ENCODE measurements at places on chromosomes 7 and 10.
A peak's percentile ranks its signal among the peaks of the same experiment; 100 is the strongest.

GRCh38 chr10:28841625-28842024 is 164.3 kb downstream of the BAMBI start:
- no peak for DNase-seq

DNA sequence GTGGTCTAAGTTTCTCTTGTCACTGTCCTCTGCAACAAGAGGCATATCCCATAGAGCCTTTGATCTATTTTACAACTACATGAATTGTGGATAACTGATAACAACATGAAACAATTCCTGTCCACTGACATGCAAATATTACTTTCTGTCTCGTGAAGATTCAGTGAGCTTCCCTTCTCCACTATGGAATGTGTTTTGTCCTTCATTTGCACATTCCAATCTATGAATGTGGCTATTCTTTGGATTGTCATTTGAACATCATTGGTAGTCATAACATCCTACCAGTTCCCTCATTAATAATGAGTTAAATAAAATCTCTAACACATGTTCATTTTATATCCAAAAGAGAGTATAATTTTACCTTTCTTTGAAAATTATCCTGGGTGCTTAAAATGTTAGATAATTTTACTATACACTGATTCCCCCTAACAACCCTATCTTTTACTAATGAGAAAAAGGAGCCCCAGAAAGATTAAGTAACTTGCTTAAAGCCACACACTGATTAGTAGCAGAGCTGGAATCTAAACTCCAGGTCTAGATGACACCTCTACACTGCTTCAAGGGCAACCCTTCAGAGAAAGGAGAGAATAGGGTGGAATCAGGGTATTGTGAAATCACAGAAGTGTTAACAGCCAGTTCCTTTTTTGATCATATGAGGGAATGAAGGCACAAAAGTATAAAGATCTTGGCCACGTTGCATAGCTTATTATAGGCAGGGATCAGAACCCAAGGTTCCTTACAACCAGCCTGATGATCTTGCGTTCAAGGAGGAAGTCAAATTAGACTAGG is 39.1 kb downstream of the PDE1C start:
- DNase-seq, result no peak

- no peak for DNase-seq
These were observed 1027.5 kb downstream of the GATA3 start for GRCh38 chr10:9081961-9082360.

GRCh38 chr7:43785420-43785819 is 26.9 kb downstream of the BLVRA start:
- no peak for DNase-seq

DNA sequence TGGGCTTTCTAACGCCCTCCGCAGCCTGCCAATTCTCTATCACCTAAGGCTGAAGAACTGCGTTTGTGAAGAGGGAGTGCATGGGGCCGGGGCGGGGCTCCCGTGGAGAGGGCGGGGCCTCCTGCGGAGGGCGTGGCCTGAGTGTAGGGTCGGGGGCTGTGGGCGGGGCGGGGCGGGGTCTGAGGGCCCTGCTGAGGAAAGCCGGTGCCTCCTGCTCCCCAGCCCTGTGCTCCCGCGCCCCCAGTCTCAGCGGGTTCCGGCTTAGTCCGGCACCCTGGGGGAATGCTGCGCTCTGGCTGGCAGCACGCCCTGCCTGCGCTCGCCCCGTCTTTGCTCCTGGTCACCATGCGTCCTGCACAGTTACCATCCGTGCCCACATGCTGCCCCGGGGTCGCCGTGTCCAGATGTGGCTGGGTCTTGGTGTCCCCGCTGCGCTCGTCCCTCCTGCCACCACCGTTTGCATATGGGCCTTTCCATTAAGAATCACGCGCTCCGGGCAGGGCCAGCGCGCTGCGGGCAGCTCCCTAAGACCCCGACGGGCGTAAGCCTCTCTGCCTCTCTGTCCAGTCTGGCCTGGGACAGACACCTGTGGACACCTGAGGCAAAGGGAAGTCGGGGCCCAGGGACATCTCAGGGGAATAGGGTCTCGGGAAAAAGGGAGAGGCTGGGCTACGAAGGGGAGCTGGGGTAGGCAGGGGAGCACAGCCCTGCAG is 144.0 kb upstream of the RET start:
- peak; percentile 68 for DNase-seq

GRCh38 chr10:35463878-35464277 is 127.6 kb downstream of the CCNY start:
- DNase-seq, result peak; percentile 44

DNA sequence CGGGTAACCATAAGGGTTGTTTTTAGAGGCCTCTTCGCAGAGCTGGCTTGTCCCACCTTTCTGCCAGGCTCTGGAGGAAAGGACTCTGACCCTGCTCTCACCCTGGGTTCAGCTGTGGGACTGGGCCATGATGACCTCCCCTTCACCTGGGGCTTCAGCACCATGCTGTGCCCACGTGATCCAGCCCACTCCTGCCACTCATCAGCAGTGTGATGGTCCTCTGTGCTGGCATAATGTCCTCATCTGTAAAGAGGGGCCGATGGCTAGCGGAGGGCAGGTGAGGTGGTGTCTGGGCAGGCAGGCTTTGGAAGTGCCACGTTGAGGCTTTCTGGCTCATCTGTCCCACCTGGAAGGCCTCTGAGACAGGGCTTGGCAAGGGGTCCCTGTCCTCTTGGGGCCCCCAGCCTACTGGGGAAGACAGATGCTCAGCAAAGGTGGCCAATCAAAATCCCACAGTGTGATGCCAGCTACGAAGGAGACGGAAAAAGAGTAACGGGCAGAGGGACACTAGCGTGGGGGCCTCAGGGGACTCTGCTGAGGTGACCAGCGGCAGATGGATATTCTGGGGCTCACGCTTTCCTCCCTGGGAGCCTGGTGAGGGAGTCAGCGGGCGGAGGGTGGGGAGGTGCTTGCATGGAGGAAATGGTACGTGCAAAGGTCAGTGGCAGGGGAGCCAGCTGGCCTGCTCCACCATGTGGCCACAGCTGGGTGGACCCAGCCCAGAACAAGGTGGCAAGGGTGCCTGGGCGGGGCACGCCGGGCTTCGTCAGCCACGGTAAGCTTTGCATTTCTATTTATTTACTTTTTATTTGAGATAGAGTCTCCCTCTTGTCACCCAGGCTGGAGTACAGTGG is 5.4 kb downstream of the LRWD1 start:
- no peak for DNase-seq

DNA sequence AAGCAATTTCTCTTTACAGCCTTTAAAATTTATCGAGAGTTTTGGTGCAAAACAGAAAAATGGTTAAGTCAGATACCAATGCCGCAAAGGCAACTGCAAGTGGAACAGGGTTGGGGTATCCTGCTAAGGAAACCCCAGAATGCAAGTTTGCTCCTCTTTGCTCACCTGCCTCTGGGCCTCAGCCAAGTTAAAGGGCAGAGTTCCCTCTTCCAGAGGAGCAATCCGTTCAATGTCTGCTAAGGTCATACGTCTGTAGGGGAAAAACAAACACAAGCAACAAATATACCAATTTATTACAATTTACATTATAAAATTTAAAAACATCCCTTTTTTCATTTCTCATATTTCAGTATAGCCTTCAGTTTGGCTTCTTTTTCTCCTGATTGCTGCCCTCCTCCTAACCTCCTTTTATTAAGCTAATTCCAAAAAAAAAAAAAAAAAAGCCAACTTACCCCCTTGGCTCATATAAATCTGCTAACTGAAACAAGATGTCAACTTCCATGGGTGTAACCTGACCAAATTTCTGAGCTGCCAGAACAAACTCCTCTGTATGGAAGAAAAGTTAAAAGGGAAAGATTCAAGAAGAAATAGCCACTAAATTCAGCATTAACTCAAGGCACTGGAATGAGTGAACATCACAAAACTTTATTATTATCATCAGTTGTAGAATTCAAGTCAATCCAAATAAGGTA is 132.6 kb downstream of the SLC25A13 start:
- no peak for DNase-seq

DNA sequence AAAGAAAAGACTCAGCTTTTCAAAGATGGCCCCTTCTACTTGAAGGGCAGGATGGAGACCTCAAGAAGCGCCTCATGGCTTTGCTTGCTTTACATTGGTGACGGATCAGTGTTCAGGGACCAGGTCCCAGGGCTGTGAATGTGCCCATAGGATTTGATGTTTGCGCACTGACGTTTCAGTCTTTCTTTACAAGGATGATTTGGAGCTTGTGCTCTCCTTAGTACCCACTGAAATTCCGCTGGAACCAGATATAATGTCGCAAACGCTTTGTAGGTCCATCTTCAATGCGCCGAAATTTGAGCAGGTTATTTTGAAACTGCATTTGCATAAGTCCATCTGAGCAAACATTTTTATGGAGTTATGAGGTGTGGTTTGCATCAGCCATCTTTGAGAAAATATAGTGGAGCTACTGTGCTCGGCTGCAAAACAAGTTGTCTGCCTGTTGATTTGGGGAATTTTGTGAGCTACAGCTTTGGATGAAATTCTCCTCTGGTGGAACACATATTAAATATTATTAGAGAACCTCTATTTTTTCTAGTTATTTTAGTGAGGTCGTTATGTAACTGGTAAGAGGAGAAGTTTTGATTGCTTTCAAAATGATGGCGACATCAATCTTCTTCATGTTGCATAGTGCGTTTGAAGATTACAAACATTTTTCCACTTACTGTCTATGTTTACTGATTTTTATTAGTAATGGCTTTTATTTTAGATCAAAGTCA is 2.4 kb downstream of the RBM20 start:
- DNase-seq, result no peak

DNA sequence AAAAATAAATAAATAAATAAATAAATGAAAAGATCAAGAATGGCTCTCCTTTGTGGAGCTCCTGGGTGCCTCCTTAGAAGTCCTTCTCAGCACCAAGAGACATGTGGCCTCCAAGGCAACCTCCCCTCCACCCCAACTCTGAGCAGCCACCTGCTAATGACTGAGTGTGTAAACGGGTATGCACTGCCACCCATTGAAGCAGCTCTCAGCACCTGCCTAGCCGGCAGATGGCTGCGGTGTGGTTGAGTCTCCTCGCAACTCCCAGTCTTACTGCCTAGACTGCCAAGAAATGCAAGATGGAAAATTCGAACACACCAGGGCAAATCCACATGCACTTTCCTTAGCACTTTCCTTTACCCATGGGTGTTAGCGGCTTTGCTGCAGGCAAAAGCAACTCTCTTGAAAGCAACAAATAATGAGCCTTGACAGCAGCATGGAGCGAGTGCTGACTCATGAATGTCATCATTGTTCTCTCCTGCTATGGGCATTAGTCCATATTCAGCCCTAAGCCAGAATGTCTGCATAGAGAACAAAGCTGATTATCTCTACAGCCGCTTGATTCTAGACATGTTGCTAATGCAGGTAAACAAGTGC is 913.9 kb upstream of the AUTS2 start:
- DNase-seq, result peak; percentile 81

GRCh38 chr10:17229967-17230682 is 2.1 kb downstream of the VIM start:
- peak; percentile 88 for DNase-seq

- DNase-seq, result peak; percentile 8
These were observed 28.3 kb upstream of the CREB5 start for GRCh38 chr7:28383975-28384374.

- DNase-seq, result no peak
These were observed 7.0 kb downstream of the GPER1 start for GRCh38 chr7:1094870-1095269.

DNA sequence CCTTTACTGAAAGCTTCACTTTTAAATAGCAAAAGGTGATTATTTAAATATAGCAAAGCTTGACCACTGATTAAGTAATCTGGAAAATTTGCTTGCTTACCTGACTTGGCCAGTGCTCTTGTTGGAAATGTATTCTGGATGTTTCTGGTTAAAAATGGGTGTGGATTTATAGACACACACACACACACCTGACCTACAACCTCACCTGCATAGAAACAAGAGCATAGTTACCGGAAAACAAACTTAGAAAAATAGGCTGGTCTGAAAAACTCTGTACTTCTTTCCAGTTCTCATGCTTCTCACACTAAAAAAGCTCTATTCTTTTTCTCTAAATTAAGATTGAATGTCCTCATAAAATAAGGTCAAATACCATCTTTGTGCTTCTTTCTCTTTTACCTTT is at the start of gene AGR3:
TSS of gene AGR3 (minus strand) at position 140 of the 400 bp plus-strand sequence. CDS start 3,365 bp downstream, outside the sequence.
- no peak for DNase-seq

GRCh38 chr10:26621889-26622711 is 75.4 kb upstream of the PDSS1 start:
- peak; percentile 66 for DNase-seq

- no peak for DNase-seq
These were observed 67.1 kb downstream of the WDFY4 start for GRCh38 chr10:48751730-48752129.

- DNase-seq, result no peak
These were observed 45.3 kb downstream of the GRID2IP start for GRCh38 chr7:6505685-6506559.

- DNase-seq, result no peak
These were observed 189.4 kb upstream of the STEAP4 start for GRCh38 chr7:88495881-88496725.

- no peak for DNase-seq
These were observed 548.9 kb upstream of the STEAP1 start for GRCh38 chr7:89605362-89605761.

GRCh38 chr10:99610221-99610620 is 10.0 kb downstream of the SLC25A28 start:
- DNase-seq, result no peak

- DNase-seq, result no peak
These were observed 141.7 kb upstream of the PFKP start for GRCh38 chr10:2925631-2926030.

DNA sequence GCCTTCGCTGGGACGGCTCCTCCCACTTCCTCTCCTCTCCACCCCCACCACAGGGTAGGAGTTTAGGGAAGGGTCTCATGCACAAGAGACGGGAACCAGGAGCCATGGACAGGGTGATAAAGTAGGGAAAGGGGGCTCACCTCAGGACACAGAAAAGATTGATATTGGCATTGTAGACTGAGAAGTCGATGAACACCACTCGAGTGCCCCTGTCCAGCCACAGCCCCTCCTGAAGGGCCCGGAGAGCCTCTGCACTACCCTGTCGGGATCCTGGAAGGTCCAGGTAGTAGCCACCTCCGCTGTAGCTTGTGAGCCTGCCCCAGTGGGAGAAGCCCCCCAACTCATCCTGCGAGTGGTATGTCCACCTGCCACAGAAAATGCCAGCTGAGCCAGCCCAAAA is 10.8 kb upstream of the BLOC1S2 start:
- DNase-seq, result no peak

DNA sequence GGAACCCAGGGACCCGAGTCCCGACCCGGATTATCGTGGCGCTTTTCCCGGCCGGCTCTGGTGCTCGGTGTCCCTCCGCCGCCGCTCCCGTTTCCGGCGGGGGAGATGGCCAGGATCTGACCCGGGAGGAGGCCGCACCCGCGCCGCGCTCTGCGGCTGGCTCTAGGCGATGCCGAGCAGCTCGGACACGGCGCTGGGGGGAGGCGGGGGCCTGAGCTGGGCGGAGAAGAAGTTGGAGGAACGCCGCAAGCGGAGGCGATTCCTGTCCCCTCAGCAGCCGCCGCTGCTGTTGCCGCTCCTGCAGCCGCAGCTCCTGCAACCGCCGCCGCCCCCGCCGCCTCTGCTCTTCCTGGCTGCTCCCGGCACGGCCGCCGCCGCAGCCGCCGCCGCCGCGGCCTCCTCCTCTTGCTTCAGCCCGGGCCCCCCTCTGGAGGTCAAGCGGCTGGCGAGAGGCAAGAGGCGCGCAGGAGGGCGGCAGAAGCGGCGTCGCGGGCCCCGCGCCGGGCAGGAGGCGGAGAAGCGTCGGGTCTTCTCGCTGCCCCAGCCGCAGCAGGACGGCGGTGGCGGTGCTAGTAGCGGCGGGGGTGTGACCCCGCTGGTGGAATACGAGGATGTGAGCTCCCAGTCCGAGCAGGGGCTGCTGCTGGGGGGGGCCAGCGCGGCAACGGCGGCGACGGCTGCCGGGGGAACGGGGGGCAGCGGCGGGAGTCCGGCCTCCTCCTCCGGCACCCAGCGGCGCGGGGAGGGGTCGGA is 593 bp downstream of the CDK13 start:
- DNase-seq, result peak; percentile 78

- no peak for DNase-seq
These were observed 6.1 kb upstream of the RBM33 start for GRCh38 chr7:155638366-155638765.
